T-helper 1 cell (primary cell): ENCODE measurements at places on chromosomes 3 and 15.

GRCh38 chr3:52057812-52058495 lies 1.6 kb upstream of the DUSP7 start:
- DNase-seq: no peak

DNA sequence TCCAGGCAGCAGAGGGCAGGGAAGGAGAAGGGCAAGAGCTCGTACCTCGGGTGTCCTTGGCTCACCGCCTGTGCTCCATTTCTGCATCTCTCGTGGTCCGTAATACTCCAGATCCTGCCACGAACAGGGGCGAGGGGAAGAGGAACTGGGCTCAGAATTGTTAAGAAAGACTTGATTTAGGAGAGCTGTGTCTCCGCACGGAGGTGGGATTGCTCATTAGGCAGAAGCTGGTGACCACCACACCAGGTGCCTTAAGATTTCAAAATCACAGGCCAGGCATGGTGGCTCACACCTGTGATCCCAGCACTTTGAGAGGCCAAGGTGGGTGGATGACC lies 37.2 kb upstream of the BDH1 start:
- no peak for DNase-seq

DNA sequence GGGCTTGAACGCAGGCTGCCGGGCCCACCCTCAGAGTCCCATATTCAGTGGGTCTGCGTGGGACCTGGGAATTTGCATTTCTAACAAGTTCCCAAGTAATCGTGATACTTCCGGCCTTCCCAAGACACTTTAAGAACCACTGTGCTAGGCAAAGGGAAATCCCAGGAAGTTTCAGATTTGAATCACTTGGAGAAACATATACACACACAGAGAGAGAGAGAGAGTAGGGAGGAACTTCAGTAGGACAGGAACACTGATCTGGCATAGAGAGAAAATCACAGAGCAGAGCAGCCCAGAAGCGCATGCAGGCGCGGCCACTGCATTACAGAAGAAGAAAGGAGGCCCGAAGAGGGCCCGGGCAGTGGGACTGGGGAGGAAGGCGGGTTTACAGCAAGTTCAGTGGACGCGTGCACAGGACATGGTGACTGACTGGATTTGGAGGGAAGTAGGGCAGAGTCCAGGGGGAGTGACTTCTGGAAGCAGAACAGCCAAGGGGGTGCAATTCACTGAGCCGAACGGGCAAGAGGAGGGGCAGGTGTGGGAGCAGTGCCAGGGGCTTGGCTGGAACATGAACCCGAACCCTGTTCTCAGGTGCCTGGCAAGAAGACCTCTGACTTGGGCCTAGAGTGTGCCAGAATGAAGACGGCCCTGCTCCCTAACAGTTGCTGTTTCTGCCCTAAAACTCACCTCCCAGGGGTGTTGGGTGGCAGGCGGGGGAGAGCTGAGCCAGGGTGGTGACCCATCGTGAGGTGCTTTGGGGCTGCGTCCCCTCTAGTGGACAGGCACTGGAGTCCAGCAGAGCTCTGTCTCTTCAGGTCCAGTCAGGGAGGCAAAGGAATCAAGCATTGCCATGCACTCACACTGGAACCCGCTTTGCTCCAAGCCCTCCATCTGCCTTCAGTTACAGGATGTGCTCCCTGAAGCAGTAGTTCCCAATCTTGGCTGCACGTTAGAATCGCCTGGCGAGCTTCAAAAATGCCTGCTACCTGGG lies 101.3 kb upstream of the HES1 start:
- no peak for DNase-seq

DNA sequence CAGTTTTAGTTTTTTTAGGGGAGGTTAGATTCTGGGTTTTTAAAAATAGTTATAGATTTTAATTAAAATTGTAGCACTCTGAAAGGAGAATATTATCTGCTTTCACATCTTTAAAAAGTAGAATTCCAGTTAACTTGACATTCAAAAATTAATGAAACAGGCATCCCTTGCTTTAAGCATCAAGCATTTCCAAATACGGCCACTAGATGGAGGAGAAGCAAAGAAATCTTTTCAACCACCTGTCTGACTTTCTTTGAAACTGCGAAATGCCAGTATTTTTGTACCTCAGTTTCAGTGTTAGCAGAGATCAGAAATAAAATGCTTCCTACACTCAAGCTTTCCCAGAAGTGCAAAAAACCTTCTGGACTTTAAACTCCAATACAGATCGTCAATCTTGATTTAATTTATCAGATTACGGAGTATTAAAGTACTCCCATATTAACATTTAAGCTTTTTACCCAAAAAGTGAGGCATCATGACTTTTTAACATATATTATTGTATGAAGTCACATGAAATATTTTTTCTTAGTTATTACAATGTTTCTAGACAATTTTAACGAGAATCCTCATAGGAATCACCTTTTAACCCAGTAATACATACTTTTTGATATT lies 153.3 kb downstream of the P3H2 start:
- DNase-seq: peak; percentile 13

DNA sequence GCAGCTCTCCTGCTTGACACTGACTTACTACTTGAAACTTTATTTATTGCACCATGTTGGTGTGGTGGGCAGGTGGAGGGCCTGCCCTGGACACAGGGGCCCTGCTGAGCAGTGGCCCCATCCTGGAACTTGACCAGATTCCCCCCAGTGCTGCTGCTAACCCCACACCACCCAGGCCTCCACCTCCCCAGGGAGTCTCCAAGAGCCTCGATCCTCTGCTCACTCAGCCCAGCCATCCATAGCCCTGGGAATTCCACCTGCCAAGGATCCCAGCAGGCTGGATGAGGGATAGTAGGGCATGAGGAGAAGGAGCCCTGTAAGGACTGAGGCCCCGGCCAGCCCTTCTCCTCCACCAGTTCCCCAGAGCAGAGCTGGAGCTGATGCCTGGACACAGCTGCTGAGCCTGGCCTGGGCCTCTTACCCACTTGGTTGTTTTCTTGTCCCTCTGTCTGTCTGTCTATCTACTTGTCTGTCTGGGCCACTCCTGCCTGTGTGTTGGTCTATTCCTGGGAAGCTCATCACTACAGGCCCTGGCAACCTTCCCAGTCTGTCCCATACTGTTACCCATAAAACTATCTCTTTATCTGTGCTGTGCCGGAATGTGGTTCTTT lies 2.8 kb downstream of the CHAC1 start:
- DNase-seq: no peak

GRCh38 chr3:13492976-13493866 lies 13.1 kb downstream of the HDAC11 start:
- DNase-seq: no peak

DNA sequence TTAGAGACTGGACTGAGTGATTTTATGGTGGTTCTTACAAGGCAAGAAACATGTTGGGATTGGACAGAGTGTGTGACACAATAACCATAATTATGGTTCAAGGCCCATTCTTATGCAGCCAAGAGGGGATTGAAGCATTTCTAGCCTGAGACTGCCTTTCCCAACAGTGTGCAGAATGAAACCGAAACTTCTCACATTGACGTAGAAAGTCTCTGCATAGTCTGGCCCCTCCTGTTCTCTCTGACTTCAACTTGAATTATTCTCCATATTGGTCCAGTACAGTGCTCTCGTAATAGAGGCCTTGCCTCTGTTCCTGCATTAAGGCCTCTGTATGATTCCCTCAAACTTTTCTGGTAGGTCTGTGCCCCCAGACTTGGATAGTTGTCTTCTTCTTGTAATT lies 138.3 kb downstream of the DIPK2A start:
- DNase-seq: no peak

DNA sequence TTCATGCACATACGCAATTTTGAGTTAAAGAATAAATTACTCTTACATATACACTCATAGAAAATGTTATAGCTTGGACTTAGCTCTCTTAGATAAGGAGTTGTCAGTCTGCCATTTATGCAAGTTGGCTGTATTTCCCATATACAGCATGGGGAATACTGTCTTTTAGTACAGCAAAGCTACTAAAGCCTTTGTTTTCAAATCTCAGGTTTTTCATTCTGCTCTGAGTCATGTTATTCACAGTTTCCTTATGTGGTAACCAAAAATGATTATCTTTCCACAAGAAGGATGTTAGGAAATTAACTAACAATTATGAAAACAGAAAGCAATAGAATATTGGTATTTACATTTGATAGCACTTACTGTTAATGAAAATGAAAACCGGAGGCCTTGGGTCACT lies 4.3 kb upstream of the TIPARP start:
- DNase-seq: no peak
